GOT3 (cell line): ENCODE measurements at places on chromosomes 2 and 18.

GRCh38 chr2:134705861-134706586, 12.8 kb downstream of the TMEM163 start:
- no peak for DNase-seq

- no peak for DNase-seq
These were observed 45.6 kb upstream of the MTCL1 start for GRCh38 chr18:8659609-8660242.

GRCh38 chr2:241950413-241951315, 81.1 kb downstream of the RTP5 start:
- DNase-seq = no peak

- DNase-seq = no peak
These were observed 247.6 kb downstream of the SLC8A1 start for GRCh38 chr2:40204268-40204667.

GRCh38 chr2:33126552-33126951, 179.8 kb downstream of the LTBP1 start:
- DNase-seq = no peak

- DNase-seq = no peak
These were observed 100.6 kb upstream of the ST8SIA3 start for GRCh38 chr18:57251747-57252146.

- no peak for DNase-seq
These were observed 90.6 kb downstream of the SNTG2 start for GRCh38 chr2:1041012-1041805.

DNA sequence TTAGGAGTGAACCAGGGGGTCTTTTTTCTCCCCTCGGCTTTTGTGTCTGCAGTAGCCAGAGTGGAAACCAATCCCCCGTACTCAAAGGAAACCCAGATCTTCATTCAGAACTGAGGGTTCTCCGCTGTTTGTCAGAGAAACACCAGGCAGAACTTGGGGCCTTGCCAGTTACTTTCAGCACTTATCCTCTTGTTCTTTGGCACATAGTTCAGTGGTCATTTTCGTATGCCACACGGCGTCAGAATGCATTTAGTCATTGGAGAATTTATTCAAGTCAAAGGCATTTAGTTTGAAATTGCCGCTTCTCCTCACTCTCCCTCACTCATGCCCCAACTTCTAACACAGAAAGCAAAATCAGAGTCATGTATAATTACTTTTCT, 102.9 kb downstream of the CABLES1 start:
- DNase-seq = no peak

GRCh38 chr2:170740660-170741059, 25.5 kb downstream of the SP5 start:
- no peak for DNase-seq

DNA sequence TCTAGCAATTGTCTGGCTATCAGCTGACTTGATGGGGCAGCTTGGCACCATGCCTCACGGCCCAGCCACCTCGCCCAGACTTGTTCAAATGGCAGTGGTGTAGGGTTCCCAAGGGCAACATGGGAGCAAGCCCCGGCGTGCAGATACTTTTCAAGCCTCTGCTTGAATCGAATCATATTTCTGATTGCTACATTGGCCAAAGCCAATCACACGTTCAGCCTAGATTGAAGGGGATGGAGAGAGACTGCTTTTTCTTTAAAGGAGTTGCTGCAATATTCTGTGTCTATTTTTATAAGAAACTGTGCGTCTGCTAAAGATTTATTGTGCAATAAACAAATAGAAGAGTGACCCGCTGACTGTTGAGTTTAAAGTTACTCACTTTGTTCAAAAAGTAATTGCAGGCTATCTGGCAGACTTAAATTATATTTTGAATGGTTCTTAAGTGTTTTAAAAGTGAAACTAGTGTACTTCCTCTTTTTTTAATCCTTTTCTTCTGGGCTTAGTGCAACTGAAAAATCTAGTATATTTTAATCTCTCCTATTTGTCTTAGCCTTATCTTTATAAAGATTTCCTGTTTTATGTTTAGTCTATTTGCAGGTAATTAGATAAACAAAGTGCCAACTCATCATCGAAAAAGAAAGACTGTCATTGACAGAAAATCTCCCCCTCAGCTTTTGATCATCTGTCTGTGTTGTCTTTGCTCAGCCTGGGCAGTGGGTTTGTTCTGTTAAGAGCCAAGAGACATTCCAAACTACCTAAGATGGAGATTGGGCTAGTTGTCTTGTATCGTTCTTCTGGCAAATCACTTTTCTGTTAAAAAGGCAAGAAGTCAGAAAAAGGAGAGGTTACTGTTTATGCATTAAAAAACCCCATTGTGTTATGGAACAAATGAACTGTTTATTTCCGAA, 156.1 kb downstream of the TPGS2 start:
- no peak for DNase-seq

GRCh38 chr2:228072669-228073068, 108.8 kb downstream of the SPHKAP start:
- no peak for DNase-seq

DNA sequence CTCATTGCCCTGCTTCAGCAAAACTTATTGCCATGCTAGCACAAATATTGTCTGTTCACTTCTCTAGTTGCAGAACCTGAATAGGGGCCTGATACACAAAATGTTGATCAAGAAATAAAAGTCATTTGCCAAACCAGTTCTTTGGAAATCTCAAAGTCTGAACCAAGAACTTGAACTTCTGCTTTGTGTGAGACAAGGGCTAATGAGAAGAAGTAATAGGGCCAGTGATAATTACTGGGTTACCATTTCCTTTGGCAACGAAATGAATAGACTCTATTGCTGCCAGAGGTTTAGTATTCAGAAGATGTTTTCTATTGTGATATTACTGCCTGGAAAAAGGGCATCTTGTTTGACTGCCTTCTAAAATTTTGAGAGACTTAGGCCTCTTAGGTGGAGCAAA, 35.0 kb downstream of the TMEFF2 start:
- DNase-seq = no peak

GRCh38 chr2:14189929-14190328, 442.6 kb upstream of the LRATD1 start:
- DNase-seq = no peak

DNA sequence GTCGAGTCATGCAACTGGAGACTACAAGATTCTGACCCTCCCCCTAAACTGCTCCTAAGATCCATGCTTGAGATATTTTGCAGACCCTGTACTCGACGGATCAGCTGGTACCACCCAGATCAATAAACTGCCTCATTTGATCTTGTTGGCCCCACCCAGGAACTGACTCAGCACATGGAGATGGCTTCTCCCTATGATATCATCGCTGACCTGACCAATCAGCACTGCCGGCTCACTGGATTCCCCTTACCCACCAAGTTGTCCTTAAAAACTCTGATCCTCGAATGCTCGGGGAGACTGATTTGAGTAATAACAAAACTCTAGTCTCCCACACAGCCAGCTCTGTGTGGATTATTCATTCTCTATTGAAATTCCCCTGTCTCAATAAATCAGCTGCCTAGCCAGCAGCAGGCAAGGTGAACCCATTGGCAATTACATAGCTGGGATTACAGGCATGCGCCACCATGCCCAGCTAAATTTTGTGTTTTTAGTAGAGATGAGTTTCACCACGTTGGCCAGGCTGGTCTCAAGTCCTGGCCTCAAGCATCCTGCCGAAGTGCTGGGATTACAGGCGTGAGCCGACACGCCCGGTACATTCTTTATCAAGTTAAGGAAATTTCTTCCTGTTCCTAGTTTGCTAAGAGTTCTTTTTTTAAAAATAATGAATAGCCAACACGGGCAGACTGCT, 43.6 kb downstream of the VPS54 start:
- no peak for DNase-seq

DNA sequence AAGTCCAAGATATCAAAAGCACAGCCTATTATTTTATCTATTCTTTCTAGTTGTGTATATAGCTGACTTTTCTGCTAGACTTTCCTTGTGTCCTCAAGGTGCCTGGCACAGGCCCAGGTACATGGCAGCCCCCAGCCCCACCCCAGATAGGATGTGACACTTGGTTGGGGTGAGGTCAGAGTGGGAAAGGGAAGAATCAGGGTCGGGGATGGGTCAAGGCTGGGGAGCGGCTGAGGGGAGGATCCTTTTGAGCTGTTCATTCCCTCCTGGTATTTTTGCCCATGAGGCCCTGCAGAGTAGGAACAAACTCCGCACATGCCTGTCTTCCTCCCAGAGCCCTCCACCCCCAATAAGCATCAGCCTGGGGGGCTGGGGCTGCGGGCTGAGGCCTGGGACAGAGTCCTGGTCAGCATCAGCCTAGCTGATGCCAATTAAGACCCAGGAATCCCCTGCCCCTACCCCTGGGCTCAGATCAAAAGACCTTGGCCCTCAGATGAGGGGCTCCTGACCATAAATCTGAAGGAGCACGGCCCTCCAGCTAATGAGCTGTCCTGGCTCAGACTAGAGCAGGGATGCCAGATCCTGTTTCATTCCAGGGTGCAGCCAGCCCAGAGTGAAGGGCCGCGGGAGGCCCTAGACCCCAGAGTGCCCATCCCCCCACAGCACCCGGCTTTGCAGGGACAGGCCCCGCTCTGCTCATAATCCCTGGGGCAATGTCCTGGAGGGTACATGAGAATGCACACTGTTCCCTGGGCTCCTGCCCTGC, 85.3 kb downstream of the SDC1 start:
- no peak for DNase-seq

GRCh38 chr2:164839914-164840457, 1.6 kb downstream of the COBLL1 start:
- no peak for DNase-seq

DNA sequence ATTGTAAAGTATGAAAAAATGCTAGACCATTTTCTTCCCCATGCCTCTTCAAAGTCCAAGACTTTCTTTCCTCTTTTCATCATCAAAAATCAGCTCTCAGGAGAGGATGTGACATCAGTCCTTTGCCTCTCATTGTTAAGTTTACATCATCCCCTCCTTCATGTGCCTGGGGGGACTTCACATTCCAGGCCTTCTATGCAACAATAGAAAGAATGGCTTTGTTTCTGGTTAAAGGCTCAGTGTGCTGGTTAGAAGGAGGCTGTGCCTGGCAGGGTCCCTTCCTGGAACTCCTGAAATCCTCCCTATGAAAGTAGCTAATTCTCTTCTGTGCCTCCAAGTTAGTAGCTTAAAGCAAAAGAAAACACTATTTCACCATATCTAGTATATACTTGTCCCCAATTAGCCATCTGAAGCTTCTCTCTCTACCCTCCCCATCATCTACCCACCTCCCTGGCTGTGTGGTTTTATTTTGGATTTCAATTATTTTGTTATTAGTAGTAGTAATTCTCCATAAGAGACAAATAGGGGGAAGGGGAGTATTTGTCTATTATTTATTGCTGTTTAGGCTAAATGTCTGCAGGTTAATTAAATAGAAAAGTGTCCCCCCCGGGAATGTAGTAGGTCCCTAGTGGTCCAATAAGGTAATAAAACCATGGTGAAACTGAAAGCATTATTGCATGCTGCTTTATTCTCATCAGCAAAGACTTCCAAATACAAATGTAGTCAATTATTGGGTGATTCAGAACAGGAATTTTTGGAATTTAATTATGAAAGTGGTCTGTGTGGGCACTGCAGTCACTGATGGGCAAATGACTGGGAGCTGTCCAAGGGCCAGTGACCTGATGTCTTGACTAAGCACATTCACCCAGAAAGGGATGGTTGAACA, 69.0 kb downstream of the CPO start:
- no peak for DNase-seq

DNA sequence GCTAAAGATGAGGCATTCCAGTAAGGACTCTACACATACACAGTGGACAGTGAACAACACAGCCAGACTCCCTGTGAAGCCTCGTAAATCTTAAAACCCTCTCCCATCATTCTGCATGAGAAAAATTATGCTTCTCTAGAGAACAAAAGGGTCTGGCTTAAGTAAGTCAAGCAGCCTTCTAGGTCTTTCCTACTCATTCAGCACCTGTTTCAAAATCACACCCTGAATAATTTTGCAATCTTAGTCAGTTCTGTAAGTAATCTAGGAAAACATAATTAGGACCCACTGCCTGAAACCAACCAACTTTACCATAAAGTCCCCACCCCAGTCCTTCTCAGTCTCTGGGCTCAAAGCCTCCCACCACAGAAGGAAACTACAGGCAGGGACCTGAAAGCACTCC, 19.7 kb downstream of the IAH1 start:
- no peak for DNase-seq

- DNase-seq = no peak
These were observed 911.5 kb upstream of the FSHR start for GRCh38 chr2:50065835-50066234.

- DNase-seq = no peak
These were observed 51.9 kb downstream of the LRPPRC start for GRCh38 chr2:43943809-43944452.

DNA sequence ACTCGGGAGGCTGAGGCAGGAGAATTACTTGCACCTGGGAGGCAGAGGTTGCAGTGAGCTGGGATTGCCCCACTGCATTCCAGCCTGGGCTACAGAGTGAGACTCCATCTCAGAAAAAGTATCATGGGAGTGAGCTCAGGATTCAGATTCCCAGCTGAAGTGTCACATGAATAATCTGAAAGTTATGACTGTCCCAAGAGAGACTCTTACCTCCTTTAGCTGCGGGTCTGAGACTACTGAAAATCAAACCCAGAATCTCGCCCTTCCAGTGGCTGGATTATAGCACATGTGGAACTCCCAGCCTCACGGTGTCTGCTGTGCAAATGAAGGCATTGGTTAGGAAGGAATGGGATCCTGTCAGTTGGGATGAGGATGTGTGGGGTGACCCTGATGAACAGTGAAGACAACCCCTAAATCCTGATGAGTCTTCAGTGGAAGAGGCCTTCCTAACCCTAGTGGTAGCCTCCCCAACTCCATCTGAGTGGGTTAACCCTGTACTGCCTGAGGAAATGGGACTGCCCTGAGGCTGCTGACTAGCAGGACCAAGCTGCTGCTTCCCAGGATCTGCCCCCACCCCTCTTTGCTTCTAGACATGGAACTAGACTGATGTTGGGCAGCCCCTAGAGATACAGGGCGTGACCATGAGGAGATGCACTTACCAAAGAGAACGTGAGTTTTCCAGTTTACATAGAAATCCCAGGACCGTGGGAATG, 16.5 kb downstream of the BOK start:
- no peak for DNase-seq

GRCh38 chr2:207046724-207047123, 107.4 kb downstream of the CPO start:
- DNase-seq = no peak

DNA sequence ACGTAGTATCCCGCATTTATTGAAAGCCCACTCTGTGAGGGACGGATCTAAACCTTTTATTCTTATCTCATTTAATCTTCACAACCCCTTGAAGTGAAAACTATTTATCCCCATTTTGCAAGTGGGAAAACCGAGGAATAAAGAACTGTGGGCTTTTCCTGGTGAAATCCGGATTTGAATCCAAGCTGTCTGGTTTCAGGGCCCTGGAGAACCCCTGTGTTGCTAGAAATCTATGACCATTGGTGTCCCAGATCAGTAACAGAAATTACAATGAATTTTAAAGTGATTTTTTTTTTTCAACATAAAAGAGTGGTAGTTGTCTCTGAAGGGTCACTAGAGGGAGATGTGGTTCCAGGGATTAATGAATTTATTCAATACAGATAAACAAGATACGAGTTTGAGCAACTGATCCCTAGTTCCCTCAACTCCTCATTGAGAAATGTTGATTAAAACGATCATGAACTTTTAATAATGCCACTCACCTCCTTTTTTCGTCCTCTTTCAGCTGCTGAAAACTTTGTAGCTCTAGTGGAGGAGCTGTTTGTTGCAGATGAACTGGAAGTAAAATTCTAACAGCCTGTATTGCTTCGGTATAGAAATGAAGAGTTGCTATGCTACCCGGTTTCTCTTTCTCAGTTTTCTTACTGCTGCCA, 940 bp downstream of the XRCC5 start:
- no peak for DNase-seq
